ENCODE measurements at places on chromosomes 11 and 22.

- no peak for DNase-seq
Measured at GRCh38 chr11:118202599-118203422, 22.0 kb downstream of the JAML start.

GRCh38 chr11:108959874-108960273 lies 295.0 kb downstream of the DDX10 start:
- no peak for DNase-seq

DNA sequence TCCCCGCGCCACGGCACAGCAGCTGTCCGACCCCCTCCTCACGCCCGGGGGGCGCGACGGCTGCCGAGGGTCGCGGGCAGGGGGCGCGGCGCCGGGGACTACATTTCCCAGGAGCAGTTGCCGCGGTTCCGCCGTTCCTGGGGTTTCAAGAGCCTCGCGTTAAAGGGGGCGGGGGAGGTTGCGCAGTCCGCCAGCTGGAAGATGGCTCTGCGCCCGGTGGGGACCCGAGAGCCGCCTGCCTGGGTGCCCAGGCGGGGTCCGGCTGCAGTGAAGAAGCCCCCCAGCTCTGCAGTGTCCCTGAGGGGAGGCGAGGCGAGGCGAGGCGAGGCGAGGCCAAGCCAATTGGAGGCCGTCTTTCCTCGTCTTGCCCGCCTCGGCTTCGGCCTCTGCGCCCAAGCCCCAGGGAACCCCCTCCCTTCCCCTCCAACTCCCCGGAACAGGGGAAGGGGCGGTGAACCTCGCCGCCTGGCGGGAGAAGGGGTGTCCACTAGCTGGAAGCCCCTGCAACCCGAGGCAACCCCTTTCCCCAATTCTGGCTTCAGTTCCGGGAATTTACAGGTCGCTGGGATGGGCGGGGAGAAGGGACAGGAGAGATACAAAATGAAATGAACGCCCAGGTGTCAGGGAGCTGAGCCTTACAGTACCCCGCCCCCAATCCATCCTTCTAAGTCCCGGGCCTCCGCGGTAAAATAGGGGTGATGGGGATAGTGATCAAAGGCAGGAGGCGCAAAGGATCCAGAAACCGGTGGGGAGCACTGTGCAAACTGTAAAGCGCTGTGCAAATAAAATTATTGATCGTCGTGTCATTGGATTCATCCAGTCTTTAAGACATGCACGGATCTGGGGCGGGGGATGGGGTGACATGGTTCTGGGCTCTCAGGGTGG lies 5.2 kb upstream of the GCAT start:
- no peak for DNase-seq

DNA sequence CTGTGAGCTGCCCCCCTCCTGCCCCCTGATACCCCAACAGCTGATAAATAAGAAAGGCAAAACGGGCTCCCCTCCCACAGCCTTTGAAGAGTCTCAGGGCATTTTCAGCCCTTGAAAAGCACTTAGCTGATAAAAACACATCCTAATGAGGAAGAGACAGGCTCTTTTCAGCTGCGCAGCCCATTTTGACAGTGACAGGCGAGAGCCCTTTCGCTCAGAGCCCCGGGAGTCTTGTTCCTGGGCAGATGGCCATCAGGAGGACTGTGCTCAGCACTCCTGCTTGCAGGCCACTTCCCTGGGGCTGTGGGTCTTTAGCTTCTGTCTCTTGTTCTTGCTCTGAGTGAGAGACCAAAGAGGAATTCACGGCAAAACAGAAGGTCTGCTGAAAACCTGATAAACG lies 757.2 kb downstream of the BRD1 start:
- no peak for DNase-seq

DNA sequence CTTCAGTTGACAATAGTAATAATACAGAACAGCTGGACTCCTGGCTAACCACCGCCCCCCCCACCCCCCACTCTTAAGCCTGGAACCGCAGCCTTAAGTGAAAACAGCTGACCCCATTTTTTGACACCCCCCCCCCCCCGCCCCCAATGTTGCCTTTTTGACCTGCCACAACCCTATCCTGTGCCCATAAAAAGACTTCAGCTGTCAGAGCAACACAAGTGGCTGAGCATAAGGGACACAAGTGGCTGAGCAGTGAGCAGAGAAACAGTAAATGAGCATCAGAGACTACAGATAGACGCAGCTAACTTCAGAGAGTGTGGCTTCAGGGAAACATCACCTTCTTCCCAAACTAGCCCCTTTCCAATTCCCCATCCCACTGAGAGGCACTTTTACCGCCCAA lies 1493.8 kb downstream of the LRRC4C start:
- DNase-seq = no peak

DNA sequence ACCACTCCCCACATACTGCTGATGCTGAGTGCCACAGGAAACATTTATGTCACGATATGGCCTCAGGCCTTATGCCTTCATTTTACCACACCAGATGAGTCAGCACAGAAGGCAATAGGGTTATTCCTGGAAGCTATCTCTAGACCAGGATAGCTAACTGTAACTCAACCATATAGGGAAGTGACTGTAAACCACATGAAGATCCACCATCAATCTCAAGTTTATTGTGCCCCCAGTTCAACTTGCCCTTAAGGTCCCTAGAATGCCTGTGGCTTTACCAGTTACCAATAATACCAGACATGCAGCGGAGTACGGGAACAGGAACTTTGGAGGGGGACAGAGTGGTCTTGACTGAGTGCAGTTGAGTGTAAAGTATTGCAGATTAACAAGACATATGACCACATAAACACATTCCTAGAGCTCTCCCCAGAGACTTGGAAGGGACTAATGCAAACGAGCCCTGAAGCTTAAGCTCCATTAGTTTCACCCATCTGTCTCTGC lies 180.9 kb downstream of the KIF18A start:
- DNase-seq = no peak

- DNase-seq = no peak
Measured at GRCh38 chr11:41996533-41996932, 537.1 kb upstream of the LRRC4C start.

DNA sequence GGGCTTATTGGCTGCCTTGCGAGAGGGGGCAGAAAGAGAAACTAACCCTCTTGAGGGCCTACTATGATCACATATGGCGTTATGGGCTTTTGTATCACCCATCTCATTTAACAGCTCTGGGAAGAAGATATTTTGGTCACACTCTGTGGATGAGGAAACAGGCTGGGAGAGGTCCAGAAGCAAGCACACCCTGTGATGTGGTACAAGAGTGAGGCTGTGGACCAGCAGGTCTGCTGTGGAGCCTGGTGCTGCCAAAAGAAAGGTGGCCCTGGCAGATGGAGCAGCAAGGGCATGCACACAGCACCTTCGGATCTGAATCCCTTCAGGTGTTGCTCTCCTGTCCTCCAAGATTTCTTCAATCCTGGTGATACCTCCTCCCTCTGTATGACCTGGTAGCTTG lies 64.1 kb downstream of the KCNC1 start:
- DNase-seq = no peak

GRCh38 chr22:36301384-36301828 lies 48.5 kb downstream of the APOL1 start:
- peak; percentile 67 for DNase-seq

- no peak for DNase-seq
Measured at GRCh38 chr11:8878771-8879170, 32.2 kb upstream of the AKIP1 start.

- no peak for DNase-seq
Measured at GRCh38 chr11:8087756-8088155, 6.7 kb downstream of the TUB start.

DNA sequence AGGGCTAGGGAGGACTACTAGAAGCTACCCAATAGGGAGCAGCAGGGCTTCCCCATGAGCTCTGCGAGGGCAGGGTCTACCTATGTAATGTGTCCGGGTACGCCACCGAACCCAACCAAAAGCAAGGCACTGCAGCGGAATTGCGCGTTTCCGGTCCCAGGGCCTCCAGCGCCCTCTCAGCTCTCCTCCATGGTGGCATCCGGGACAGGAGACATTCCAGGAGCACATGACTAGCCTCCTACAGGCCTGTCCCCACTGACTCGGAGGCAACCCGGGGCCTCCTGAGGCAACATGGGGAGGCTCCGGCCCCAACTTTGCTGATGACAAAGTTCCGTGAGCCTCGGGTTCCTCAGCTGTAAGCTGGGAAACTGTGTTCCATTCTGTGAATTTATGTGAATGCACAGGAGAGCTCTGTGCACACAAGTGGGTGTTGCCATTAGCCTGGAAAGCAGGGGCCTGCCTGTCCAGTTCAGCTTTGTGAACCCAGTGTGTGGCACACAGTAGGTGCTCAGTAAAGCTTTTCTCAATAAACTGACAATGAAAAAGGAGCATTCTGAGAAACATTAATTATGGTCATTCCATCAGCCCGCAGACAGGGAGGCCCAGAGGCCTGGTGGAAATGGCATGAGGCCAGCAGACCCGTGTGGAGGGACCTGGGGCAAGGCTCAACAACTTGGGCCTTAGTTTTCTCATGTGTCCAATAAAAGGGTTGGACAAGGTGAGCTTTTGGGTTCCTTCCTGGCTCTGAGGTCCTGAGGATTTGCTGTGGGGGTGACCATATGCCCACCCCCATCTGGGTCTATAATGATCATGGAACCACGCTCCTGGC lies 50.3 kb downstream of the CHRDL2 start:
- no peak for DNase-seq

Data from activated CD8-positive, alpha-beta memory T cell treated with anti-CD3 and anti-CD28 coated beads for 1 hour (primary cell).